ENCODE measurements at places on chromosomes 2 and 18.

- H3K27ac ChIP-seq: no peak overlapping the region
- H3K4me3 ChIP-seq: no peak overlapping the region
- no peaks in the 10 kb centered on the region for H3K36me3 ChIP-seq
These were observed 184.5 kb downstream of the FAM210A start for GRCh38 chr18:13541621-13542519.

- DNase-seq: no peak
- H3K4me3 ChIP-seq: no peak overlapping the region
- no peaks in the 10 kb centered on the region for H3K36me3 ChIP-seq
- no peak overlapping the region for H3K27ac ChIP-seq
- H3K4me1 ChIP-seq: no peaks in the 10 kb centered on the region
These were observed 45.4 kb downstream of the RASGRP3 start for GRCh38 chr2:33521791-33522281.

GRCh38 chr18:28185121-28185520 lies 8.2 kb upstream of the CDH2 start:
- no peak overlapping the region for H3K4me3 ChIP-seq
- no peaks in the 10 kb centered on the region for H3K27me3 ChIP-seq
- H3K36me3 ChIP-seq: no peaks in the 10 kb centered on the region
- no peak for DNase-seq
- no peak overlapping the region for H3K27ac ChIP-seq
- H3K4me1 ChIP-seq: no peaks in the 10 kb centered on the region

- no peak for DNase-seq
- no peak overlapping the region for H3K27ac ChIP-seq
- no peaks in the 10 kb centered on the region for H3K4me1 ChIP-seq
- H3K27me3 ChIP-seq: no peaks in the 10 kb centered on the region
- no peak overlapping the region for H3K4me3 ChIP-seq
- H3K36me3 ChIP-seq: no peaks in the 10 kb centered on the region
These were observed 254.6 kb upstream of the KCNJ3 start for GRCh38 chr2:154443919-154444318.

GRCh38 chr2:12430407-12431133 lies 286.2 kb upstream of the TRIB2 start:
- DNase-seq: no peak
- no peak overlapping the region for H3K4me3 ChIP-seq
- no peaks in the 10 kb centered on the region for H3K4me1 ChIP-seq

GRCh38 chr2:109364217-109364616 lies 235.2 kb downstream of the SH3RF3 start:
- no peak overlapping the region for H3K4me3 ChIP-seq
- peaks cover 7% of the 10 kb centered on the region for H3K4me1 ChIP-seq
- no peak for DNase-seq

DNA sequence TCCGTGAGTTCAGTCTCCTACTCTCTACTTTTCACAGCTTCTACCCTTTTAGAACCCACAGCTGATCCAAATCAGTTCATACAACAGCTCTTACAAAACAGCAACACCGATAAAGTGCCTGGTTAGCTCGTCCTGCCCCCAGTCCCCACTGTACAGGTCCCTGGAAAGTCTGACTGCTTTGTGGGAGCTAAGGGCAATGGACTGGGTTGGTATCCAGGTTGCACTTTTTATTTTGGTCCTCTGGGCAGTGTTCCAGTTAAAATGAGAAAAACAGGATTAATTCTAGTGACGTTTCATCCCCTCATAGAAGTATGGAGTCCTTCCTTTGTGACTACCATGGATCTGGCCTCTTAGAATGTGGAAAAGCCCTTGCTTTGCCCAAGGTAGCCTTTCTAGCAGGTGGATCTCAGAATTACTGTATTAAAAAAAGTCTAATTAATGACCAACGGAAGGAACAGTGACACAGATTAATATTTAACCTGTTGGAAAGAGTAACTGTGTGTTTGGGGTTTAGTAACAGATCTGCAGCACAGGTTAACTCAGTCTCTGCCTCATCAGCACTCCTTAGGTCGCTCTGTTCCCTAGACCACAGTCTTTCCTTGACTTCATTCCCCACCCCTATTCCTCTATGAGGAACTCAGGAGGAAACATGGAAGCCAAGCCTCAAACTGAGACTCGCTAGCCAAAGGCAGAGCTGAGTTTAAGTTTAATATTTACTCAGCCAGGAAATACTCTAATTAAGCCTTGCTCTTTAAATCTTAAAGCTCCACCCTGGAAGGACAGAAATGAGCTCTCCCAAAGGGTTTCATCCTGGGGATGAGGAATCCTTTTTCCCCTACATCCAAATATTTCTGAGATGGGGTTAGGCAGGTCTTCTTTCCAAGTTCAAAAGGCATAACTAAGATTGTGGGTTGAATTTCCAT lies 52.8 kb upstream of the ITGA6 start:
- no peaks in the 10 kb centered on the region for H3K36me3 ChIP-seq
- H3K27ac ChIP-seq: no peak overlapping the region
- H3K27me3 ChIP-seq: no peaks in the 10 kb centered on the region
- H3K4me3 ChIP-seq: no peak overlapping the region
- no peaks in the 10 kb centered on the region for H3K4me1 ChIP-seq

- DNase-seq: no peak
- H3K4me3 ChIP-seq: no peak overlapping the region
- H3K36me3 ChIP-seq: no peaks in the 10 kb centered on the region
- H3K27ac ChIP-seq: peak overlapping the region; percentile 51
- peaks cover 13% of the 10 kb centered on the region for H3K4me1 ChIP-seq
These were observed 6.0 kb upstream of the SLC35F6 start for GRCh38 chr2:26757873-26758789.
